Fibroblast of lung (primary cell): ENCODE measurements at places on chromosomes 12 and 14. TPM values are rescaled to one million over a fixed set of nuclear protein-coding genes. Genes with fewer than 3 reads are reported as not detected.

- DNase-seq = no peak
Observed at GRCh38 chr12:12460935-12461922, 101.4 kb downstream of the DUSP16 start.

- DNase-seq = no peak
Observed at GRCh38 chr14:23324993-23325392, 3.7 kb downstream of the PABPN1 start.

GRCh38 chr12:80472911-80473500 is 29.0 kb downstream of the PTPRQ start:
- peak; percentile 90 for DNase-seq

GRCh38 chr14:95025218-95025617 is 132.1 kb downstream of the DICER1 start:
- no peak for DNase-seq

GRCh38 chr12:46556819-46557524 is 184.4 kb upstream of the SLC38A2 start:
- peak; percentile 67 for DNase-seq

DNA sequence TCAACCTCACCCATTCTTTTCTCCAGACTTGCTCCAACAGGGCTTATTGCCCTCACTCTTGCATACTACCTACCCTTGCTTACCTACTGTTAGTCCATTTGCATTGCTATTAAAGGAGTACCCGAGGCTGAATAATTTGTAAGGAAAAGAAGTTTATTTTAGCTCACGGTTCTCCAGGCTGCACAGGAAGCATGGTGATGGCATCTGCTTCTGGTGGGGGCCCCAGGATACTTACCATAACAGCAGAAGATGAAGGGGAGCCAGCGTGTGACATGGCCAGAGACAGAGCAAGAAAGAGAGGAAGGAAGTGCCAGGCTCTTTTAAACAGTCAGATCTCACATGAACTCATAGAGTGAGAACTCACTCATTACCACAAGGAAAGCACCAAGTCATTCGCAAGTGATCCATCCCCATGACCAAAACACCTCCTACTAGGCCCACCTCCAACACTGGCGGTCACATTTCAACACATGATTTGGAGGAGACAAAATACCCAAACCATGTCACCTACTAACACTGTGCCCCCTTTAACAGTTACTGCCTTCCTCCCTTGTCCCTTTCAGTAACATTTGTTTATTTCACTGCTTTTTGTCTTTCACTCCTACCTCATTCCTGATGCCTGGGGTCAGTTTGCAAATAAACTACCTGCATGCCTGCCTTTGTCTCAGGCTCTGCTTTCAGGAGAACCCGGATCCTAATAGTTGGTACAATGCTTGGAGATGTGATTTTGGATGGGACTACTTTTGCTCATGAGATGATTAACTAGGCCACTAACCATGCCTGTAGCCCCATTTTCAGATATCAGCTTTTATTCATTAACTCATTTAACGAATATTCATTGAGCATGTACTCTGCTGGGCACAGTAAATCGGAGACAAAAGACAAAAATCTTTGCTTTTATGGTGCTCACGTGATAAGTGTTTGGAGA is 41.6 kb upstream of the CSRP2 start:
- DNase-seq = no peak

DNA sequence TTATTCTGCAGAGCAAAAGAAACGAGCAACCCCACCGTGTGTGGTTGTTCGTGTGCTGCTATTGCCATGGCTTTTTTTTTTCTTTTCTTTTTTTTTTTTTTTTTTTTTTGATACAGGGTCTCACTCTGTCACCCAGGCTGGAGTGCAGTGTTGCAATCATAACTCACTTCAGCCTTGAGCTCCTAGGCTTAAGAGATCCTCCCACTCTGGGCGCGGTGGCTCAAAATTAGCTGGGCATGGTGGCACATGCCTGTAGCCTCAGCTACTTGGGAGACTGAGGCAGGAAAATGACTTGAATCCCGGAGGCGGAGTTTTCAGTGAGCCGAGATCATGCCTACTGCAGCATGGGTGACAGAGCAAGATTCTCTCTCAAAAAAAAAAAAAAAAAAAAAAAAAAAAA is 144.2 kb downstream of the ESR2 start:
- DNase-seq = no peak

DNA sequence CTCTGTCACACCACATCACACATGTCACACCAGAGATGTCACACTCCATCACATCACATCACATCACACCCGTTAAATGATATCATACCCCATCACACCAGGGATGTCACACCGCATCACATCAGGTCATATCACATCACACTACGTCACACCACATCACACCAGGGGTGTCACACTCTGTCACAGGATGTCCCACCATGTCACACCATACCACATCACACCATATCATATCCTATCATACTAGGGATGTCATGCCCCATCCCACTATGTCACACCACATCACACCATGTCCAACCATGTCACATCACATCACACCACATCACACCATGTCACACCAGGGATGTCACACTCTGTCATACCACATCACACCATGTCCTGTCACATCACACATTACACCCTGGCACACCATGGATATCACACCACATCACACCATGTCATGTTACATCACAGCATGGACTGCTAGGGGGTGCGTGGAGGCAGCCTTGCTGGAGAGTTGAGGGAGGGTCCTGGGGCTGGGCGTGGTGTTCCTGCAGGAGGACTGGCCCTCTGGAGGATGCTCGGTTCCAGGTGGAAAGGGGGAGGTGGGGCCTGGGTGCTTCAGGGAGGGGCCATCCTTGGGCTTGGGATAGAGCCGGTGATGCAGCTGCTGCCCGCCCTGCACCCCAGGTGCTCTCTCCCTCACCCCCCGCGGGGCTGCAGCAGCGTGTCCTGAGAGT is 134.6 kb downstream of the TMEM121 start:
- no peak for DNase-seq

DNA sequence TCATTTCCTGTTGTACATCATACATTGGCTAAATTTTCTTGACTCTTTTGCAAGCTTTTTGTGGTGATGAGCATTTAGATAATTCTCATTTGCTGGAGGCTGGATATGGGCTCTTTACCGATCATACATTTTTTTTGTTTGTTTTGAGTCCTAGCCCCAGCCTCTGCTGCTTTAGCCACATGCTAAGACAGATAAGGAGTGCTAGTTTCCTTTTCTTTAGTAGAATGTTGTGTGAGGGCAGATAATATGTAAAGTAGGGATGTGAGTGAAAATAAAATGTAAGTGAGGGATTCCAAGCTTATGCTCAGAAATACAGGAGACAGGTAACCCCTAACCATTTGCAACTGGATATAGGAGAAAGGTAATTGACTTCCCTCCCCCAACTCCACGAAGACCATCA is 405.7 kb downstream of the TRHDE start:
- DNase-seq = no peak

- no peak for DNase-seq
Observed at GRCh38 chr12:54166567-54167499, 22.0 kb downstream of the SMUG1 start.

GRCh38 chr14:22837750-22838538 is 1.6 kb downstream of the MMP14 start:
- DNase-seq = peak; percentile 56

Gene KRT77
- not detected in 2 replicates for total RNA-seq

Gene OR9K2
- total RNA-seq = not detected in 2 replicates

Gene FBXL14
- 6.4 TPM in 2 replicates for total RNA-seq

Gene CISTR
- total RNA-seq = not detected in 2 replicates

Gene KRT2
- total RNA-seq = not detected in 2 replicates

Gene PRH2
- total RNA-seq = not detected in 2 replicates
